Right cardiac atrium (tissue), 5 donors: ENCODE measurements at places on chromosomes 6 and 20. TPM values are rescaled to one million over a fixed set of nuclear protein-coding genes. Genes with fewer than 3 reads are reported as not detected.
A peak's percentile ranks its signal among the peaks of the same experiment; 100 is the strongest.

GRCh38 chr6:169783401-169783800, 32.0 kb downstream of the ERMARD start:
- no peak for DNase-seq

DNA sequence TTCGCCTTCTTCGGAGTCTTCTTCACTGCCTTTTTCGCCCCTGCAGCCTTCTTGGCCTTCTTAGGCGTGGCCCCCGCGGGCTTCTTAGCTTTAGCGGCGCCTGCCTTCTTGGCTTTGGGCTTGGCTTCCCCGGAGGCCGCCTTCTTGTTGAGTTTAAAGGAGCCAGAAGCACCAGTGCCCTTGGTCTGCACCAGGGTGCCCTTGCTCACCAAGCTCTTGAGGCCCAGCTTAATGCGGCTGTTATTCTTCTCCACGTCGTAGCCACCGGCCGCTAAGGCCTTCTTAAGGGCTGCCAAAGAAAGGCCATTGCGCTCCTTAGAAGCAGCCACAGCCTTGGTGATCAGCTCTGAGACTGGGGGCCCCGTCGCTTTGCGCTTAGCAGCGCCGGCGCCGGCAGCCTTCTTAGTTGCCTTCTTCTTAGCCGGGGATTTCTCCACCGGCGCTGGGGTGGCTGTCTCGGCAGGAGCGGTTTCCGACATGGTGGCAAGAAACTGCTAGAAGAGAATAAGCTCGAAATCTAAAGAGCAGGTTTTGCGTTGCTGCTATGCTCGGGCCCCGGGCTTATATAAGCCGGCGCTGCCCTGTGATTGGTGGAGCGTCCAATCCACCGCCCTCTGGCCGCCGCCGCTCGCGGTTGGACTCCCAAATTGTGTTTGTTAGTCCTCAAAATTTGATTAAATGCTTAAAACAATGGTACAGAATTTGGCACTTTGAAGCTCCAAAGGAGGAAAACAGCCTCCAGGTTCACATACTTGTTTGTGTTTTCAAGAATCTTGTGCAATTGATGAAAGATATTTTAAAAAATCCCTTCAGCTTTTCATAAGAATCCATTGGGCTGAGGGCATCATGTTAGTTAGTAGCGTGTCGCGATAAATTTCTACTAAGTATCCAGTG, 44.9 kb downstream of the OR2B2 start:
- peak; percentile 88 for DNase-seq

- no peak for DNase-seq
Measured at GRCh38 chr6:3308106-3308505, 49.4 kb downstream of the PSMG4 start.

GRCh38 chr20:42907730-42908129, 282.0 kb downstream of the PTPRT start:
- DNase-seq = no peak

GRCh38 chr20:25301357-25301920, 53.6 kb downstream of the PYGB start:
- peak; percentile 8 for DNase-seq

GRCh38 chr20:62830821-62831220, 14.0 kb downstream of the COL9A3 start:
- DNase-seq = peak; percentile 40

DNA sequence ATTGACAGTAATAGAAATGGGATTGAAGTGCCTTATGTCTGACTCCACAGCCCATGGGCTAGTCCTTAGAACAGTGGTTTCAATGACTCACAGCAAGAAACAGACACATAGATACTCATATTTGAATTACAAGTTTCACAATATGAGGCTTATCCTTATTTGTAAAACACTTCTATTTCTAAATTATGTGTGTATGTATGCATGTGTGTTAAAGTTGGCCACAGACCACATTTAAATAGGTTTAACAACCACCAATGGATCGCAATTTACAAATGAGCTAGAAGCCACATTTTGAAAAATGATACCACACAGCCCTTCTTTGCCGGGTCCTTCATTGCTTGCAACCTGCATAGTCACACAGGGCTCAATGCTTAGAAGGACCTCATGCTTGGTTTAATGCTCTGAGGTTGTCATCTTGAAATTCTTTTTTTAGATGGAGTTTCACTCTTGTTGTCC, 157.8 kb upstream of the PREP start:
- no peak for DNase-seq

- DNase-seq = no peak
Measured at GRCh38 chr20:59836767-59837166, 96.7 kb downstream of the SYCP2 start.

DNA sequence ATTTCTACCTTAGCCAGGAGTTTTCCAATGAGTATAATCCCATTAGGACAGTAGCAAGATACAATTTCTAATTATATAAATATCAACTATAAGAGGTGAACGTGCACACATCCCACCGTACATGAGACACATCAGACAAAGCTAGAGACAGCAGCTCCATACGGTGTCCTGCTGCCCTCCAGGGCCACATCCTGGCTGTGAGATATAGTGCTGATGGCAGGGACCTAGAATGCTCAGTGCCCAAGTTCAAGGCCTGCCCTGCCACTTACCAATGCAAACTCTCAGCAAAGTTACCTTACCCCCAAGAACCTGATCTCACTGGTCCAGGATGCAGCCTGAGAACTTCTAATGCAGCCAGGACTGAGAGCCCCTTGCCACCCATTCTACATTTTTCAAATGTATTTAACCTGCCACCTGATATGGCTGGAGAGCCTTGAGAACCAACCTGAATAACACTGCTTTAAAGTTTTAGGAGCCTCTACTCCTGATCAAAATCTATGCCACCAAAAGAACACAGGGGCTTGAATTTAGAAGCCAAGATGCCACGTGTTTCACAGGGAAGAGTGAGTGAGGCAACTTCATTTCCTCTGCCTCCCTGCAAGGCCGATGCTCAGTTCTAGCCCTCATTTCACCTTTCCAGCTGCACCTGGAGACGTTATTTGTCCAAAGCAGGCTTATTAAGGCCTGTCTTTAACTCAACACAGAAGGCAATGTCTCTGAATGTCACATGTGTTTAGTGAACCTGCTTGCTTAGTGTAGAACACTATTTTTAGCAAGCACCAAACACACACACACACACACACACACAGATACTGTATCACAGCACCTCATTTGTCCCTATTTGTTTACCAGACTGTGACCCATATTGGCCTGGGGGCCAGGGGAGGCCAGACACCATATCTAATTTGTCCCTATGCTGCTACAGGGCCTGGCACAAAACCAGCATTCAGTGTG, 6.1 kb downstream of the NFATC2 start:
- DNase-seq = no peak

DNA sequence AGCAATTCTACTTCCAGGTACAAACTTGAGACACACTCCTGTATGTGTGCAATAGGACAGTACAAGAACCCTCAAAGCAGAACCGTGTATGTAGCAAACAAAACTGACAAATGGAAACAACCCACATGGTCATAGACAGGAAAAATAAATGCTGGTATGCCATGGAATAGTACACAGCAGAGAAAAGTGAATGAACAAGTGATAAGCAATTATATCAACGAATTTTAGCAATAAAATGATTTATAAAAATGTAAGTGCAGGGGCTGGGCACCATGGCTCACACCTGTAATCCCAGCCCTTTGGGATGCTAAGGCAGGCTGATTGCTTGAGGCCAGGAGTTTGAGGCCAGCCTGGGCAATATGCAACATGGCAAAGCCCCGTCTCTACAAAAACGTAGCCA, 9.3 kb downstream of the RIPOR3 start:
- no peak for DNase-seq

DNA sequence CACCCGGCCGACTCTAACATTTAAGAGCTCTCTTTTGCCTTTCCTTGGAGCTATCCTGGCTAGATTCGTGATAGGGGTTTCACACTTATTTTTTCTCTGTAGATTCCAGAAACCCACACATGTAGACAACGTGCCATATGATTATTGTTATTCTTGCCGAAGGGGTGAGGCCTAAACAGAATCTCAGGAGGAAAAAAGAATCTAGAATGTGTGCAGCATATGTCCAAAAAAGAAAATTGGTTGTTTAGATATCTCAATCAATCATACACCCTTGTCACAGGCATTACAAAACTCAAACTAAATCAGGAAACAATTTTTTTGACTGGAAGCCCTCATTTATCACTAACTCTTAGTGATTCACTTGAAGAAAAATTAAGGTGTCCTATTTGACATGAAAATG, 66.9 kb upstream of the TGM3 start:
- no peak for DNase-seq

DNA sequence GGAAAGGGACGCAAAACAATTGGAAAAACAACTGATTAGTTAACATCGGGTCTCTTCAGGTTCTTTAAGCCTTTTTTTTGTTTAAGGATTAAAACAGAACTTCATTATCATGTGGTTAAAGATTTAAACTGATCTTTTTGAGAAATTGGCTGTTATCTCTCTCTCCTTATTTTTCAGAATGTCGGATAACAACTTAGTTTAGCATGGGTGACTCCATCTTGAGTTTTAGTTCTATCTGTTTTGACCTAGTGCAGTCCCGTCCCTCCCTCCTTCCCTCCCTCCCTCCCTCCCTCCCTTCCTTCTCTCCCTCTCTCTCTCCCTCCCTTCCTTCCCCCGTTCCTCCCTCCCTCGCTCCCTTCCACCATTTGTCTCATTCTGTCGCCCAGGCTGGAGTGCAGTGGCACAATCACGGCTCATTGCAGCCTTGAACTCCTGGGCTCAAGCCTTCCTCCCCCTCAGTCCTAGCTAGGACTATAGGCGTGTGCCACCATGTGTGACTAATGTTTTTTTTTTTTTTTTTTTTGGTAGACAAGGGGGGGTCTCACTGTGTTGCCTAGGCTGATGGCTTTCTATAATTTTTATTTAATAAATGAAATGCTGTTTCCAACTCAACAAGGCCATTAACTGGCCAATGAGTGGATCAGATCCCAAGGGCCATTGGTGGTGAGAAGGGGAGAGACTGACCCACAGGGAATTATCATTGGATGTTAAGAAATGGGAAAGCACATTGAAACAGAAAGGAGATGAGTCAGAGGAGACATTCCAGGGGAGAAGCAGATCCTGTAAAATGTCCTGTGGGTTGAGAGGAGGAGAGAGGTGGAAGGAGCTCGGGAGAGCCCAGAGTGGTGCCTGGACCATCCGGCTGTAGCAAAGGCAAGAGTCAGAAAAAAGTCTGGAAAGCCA, 13.6 kb downstream of the BAK1 start:
- no peak for DNase-seq

- no peak for DNase-seq
Measured at GRCh38 chr6:30918670-30919069, 4.6 kb downstream of the VARS2 start.

- no peak for DNase-seq
Measured at GRCh38 chr6:74785236-74785635, 420.6 kb downstream of the COL12A1 start.

DNA sequence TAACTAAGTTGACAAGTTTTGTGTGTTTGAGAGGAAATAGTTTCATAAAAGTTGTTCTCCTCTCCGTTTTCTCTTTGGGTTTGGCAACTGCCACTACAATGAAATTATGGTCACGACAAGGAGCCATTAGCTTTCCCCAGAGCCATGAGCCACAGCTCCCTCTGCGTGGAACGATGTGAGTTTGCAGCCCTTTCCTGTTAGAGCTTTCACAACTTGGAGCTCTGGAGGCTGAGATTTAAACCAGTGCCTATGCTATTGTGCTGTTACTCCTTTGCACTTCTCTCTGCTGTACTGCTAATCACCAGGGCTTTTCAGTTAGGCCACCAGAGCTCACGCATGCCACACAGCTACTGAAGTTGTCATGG, 29.3 kb upstream of the TXNDC5 start:
- no peak for DNase-seq

- DNase-seq = peak; percentile 91
Measured at GRCh38 chr20:41524980-41525613, 93.1 kb downstream of the CHD6 start.

GRCh38 chr6:135251498-135252441, 70.7 kb downstream of the MYB start:
- DNase-seq = no peak

DNA sequence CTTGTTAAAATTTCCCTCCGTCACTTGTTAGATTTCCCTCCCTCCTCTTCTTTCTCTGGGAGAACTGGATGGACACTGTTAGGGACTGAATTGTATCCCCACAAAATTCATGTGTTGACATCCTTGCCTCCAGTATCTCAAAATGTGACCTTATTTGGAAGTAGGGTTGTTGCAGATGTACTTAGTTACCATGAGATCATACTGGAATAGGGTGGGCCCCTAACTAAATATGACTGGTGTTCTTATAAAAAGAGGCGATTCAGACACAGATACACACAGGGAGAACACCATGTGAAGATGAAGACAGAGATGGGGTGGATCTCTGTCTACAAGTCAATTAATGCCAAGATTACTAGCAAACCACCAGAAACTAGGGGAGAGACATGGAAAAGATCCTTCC, 139.5 kb downstream of the ALDH8A1 start:
- no peak for DNase-seq

DNA sequence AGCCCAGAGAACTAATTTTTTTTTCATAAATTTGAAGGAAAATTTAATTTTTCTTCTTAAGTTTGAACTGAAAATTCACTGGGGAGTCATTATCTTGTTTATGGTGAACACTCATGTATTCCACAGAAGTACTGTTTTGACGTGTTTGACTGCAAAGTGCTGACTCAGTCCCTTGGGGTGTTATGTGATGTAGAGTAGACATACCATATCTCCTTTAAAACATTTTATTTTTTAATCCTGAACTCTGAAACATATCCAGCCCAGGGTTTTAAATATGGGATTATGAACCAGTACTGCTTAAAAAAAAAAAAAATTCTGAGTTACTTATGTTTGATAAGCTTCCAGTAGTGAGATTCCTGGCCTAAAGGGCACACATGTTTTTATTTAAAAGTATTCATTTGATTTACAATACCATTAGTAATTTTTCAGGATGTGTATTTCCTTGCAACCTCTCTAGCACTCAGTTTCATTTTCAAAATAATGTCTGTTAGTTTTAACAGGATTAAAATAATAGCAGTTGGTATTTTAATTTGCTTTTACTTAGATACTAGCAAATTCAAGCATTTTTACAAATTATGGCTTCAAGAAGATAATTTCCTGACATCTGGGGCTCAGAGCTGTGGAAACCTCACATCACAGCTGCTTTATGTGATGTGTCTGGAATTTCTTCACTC, 81.7 kb upstream of the PDE10A start:
- DNase-seq = no peak

GRCh38 chr6:3427687-3428085, 29.2 kb downstream of the SLC22A23 start:
- DNase-seq = peak; percentile 73

GRCh38 chr6:3977875-3978711, 100.8 kb downstream of the FAM217A start:
- DNase-seq = peak; percentile 62

GRCh38 chr20:13717631-13718044, 67.1 kb downstream of the ESF1 start:
- DNase-seq = no peak

COL11A2 gene
- 1.6 TPM for total RNA-seq

OOEP gene
- 0.24 TPM for total RNA-seq

GSTA5 gene
- not detected for total RNA-seq

SLC24A3 gene
- 1.0 TPM for total RNA-seq

POLR1C gene
- total RNA-seq = 17.0 TPM

CRISP2 gene
- total RNA-seq = not detected
